ENCODE measurements at places on chromosomes 11 and 22.

DNA sequence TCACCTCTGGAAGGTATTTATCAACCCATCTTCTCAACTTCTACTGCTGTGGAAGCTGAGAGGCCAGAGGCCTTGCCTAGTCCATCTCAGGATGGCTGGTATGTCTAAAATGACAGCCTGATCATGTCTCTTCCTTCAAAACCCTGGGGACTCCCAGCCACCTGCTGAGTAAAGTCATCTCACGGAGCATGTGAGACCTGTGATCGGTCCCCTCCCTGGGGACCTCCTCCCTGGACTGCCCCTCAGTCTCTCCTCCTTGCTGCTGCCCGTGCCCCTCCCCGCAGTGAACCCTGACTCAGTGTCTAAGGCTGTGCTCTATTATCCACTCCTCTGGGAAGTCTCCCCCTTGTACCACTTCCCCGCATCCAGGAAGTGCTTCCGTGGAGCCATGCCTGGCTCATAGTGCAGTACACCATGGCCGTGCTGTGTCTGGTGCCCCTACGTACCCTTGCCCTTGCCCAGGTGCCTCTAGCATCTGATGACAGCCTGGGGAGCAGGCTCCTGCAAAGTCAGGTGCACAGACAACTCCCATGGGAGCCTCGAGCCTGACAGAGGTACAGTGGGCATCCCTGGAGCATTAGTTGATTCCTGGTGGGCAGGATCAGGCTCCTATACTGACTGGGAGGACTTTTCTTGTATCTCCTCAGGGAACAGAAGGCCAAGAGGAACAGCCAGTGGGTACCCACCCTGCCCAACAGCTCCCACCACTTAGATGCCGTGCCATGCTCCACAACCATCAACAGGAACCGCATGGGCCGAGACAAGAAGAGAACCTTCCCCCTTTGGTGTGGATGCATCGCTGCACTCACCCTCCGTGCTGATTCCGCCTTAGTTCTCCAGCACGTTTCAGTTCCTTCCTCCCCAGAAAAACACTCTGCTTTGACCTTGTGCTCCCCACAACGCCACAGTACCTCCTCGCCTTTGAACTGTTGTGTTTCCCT is 13.8 kb downstream of the SMARCB1 start:
- no peak for DNase-seq

GRCh38 chr22:49522582-49523373 is 304.9 kb downstream of the BRD1 start:
- DNase-seq = no peak

- DNase-seq = no peak
These were observed 584.9 kb upstream of the CCDC90B start for GRCh38 chr11:83871054-83871453.

DNA sequence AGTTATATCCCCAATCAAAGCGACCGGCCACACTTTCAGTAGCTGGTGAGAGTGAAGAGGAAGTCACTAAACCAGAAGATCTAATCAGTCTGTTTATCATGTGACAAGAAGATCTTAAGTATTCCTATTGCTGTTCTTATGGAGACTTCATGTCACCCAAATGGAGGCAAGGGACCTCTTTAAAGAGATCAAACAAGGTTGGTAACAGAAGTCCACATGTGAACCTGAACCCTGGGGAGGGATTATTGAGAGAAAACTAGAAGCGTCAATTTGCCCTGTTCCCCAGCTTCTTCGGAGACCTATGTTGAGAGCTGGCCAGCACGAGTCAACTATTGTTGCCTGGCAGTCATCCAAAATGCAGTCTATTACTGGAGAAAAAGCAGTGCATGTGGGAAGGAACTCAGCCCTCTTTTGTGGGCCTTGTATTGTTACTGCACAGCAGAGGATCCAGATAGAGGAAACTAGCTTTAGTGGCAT is 76.9 kb upstream of the CTSC start:
- DNase-seq = no peak

DNA sequence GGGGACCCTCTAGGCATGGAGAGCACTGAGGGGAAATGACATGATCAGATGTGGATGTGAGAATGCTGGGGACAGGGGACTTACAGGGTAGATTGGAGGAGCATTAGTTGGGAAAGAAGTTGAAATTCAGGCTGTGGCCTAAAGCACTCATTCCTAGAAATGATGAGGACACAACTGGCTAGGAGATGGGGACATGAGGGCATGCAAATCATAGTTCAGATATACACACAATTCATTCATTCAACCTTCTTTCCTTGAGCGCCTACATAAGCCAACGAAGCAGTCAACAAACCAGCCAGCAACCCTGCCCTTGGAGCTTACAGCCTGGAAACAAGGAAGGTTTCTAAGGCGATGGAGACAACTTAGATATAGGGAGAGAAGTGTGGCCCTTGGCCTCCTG is 14.2 kb downstream of the CSF2RB start:
- DNase-seq = no peak

DNA sequence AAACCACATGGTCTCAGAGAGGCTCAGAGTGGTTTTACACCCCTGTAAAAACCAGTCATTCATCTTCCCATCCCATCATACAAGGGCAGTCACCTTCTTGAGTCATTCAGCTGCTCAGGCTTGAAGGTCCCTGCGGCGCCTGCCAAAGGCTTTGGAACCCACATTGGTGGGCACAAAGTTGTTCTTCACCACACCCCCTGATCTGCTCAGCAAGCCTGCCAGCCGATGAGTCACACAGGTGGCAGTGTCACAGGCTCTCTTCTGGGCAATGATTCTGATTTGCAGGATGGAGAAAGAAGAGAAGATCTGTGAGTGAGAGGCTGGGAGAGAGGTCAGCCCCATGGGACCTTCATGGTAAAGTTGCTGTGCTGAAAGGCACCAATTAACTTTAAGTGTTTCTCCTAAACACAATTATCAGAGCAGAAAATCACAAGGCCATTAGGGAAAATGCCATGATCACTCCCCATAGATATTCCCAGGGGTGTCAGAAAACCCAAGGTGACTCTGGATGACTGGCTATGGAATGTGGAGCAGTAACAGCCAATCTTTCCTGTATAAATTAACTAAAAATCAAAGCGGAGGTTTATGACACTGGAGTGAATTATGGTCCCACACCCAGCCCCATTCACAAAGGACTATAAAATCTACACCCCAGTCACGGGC is 4.4 kb downstream of the CALCA start:
- no peak for DNase-seq

DNA sequence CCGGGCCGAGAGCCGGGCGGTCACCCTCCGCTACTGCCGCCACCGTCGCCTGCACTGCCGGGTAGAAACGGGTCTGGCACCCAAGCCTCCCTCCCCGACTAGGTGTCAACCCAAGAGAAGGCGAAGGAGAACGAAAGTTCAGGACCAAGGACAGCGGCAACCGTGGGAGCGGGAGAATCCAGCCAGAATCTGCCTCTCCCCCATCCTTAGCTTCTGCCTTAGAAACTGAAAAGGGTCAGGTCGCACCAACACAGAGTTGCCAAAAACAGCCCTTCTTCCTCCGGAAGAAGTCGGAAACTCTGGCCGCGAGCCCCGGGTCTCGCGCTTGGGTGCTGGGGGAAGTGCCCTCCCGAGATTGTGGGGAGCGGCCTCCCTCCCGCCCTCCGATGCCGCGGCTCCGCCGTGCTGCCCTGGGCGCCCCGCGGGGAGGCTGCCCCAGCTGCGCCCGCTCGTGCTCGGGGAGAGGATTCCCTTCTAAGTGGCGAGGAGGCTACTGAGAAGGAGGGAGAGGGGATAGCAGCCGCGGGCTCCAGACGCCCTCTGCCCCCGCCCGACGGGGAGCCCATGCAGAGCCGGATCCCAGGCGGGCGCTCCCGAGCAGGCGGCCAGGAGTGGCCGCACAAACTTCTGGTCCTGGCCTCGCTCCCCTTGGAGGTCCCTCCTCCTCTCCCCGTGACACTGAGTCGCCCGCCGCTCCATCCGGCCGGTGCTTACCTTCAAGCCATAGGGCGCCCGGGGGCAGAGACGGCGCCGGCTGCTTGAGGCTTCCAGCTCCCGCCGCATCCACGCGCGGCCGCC is 637 bp downstream of the DRD2 start:
- peak; percentile 14 for DNase-seq

- DNase-seq = no peak
These were observed 62.9 kb downstream of the GRK3 start for GRCh38 chr22:25627271-25627852.

- no peak for DNase-seq
These were observed 21.5 kb downstream of the PICALM start for GRCh38 chr11:86047275-86047991.

GRCh38 chr11:127044535-127044934 is 44.0 kb upstream of the KIRREL3 start:
- DNase-seq = no peak

- no peak for DNase-seq
These were observed 4.2 kb downstream of the HEPN1 start for GRCh38 chr11:124923296-124923695.

DNA sequence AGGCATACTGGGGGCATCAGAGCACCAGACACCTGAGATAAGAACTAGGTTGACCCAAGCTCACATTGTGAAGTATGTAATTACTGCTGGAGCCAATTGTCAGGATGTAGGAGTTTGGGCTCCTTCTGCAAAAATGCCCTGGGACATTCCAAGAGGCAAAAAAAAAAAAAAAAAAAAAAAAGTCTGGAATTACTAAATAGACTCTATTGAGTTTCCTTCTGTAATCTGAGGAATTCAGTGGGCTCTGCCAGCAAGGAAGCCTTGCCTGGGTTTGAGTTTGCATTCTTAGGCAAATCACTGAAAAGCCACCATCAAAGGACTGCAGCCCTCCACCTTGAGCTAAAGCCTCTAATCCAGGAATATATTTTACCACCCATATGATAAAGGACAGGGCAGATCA is 8.0 kb upstream of the CAVIN3 start:
- DNase-seq = no peak

DNA sequence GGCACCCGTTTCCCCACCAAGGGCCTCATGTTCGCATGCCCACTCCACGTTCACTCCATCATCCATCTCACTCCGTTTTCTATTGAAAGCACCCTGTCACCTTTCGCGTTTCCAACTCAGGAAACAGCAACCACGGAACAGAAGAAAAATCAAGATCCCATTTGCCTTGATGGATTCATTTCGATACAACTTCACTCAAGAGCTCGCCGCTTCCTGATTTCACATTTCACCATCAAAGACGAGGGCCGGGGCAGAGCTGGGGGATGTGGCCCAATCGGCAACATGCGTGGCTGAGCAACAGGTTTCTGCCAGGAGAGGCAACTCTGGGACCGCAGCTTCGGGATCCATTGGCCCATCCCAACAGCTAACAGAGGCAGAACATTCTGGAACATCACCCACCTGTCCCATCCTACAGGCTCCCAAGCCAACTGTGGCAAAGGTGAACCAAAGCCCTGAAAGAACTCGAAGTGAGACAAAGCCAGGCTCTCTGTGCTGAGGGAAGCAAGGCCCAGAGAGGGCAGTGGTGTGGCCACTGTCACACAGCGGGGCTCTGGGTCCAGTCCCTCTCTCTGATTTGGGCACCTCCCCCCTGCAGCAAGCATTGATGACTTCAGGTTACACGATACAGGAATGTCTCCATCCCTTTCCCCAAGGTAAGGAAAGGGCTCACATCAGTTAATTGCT is 36.2 kb upstream of the CD5 start:
- no peak for DNase-seq

- DNase-seq = peak; percentile 93
These were observed at the start of gene CENPM for GRCh38 chr22:41946629-41947423. CENPM (minus strand) TSS chr22:41947152; CDS start chr22:41947076, 76 bp downstream.

DNA sequence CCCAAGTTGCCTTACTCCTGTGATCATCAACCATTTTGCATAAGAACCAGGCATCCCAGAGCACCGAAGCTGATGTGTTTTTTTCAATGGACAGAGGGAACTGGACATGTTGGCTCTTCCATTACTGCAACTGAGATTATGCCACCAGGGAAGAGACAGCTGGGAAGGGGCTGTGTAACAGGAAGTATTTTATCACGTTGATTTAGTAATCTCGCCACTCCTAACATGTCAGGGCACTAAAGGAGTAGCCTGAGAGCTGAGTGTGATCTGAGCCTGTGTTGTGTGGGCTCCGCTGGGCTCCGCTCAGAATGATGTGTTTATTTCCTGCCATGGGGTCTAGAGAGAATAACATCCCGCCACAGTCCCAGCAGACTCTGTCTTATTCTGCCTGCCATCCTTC is 165.4 kb downstream of the GRIK4 start:
- no peak for DNase-seq

GRCh38 chr11:3167143-3168119 is 2.3 kb upstream of the OSBPL5 start:
- no peak for DNase-seq

GRCh38 chr11:9972989-9973388 is 309.1 kb downstream of the SWAP70 start:
- no peak for DNase-seq

DNA sequence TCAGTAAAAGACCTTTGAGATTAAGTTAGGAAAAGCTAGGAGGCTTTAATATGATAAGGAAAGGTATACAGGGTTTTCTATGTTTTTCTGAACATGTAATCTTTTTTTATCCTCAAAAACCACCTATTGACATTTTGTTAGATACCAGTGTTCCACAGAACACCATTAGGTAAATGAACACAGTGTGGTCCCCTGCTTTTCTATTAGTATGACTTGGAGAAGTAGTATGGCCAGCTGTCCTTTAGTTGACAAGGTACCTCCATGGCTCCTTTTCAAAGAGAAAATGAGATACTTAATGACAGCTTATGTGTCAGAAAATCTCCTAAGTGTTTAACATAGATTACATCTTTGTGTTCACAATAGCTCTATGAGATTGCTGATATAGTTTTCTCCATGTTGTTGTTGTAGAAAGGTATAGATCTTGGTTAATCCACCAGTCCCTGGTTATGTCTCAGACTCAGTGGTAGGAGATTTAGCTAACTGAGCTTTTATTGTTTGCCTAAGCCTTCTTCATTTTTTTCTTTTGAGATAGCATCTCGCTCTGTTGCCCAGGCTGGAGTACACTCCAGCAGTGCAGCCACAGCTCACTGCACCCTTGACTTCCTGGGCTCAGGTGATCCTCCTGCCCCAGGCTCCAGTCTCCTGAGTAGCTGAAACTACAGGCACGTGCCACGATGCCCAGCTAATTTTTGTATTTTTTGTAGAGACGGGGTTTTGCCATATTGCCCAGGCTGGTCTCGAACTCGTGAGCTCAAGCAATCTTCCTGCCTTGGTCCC is 46.0 kb downstream of the STIM1 start:
- DNase-seq = no peak

DNA sequence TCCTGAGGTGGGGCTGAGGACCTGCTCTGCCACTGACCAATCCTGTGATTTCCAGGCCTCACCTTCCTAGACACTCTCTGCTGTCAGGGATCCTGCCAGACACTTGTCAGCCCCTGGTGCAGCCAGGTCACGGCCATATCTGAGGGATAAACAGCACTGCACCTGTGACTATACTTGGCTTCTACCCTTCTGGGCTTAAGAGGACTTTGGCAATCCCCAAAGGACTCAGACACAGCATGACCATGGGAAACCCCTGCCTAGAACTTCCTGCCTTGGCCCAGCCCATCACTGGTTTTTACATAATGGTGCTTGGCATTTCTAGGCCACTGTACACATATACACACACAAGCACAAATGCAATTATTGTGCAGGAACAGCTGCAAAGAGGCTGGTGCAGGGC is 11.6 kb upstream of the OLFML1 start:
- DNase-seq = no peak

- DNase-seq = no peak
These were observed 9.0 kb upstream of the MALAT1 start for GRCh38 chr11:65489706-65490320.

Measured in anterior cingulate cortex (tissue), 58 donors.